ENCODE measurements at places on chromosomes 12 and 14.

DNA sequence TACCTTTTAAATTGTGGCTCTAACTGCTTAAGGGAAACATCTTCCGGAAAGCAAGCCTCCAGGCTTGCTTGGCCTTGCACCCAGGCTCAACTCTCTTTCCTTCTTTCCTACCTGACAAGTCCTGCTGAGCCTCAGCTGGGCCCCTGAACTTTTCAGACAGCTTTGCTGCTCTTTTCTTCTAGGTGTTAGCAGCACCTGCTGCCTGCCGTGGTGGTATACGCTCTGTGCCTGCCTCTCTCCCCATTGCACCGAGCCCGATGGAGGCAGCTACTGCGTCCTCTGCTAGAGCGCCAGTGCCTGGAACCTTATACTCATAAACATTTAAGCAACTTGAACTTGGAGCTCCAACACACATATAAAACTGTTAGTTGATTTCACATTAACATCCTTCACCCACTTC lies 195.7 kb downstream of the ANO6 start:
- no peak for DNase-seq

DNA sequence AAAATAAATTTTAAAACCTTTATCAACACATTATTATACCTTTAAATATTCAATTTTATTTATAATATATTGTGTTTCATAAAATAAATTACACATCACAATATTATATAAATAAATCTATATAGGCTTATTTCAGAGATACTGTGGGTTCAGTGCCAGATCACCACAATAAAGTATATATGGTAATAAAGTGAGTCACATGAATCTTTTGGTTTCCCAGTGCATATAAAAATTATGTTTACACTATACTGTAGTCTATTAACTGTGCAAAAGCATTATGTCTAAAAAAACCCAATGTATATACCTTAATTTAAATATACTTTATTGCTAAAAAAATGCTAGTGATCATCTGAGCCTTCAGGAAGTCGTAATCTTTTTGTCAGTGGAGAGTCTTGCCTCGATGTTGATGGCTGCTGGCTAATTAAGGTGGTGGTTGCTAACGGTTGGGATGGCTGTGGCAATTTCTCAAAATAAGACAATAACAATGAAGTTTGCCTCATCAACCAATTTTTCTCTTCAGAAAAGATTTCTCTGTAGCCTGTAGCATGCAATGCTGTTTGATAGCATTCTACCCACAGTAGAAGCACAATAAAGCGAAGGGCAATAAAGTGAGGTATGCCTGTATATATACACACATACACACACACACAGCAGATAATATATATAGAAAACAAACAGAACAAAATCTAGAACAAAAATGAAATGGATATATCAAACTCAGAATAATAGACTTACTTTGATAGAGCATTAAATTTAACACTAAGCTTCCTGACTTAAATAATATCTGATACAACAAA lies 32.4 kb downstream of the CCDC59 start:
- DNase-seq = no peak

DNA sequence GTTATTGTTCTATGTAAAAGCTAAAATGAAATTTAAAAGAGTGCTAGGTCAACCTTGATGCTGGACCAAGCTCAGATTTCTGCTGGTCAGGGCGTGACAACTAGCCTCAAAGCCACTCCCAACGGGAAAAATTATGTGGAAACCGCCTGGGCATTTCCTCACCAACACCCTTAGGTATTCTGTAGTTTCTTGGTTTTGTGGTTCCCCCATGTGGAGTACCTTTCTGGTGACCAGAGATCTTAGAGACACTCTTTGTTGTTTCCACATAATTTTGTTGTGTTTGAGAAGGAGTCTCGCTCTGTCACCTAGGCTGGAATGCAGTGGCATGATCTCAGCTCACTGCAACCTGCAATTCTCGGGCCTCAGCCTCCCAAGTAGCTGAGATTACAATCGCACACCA lies 119.9 kb downstream of the DENND5B start:
- DNase-seq = no peak

GRCh38 chr12:56087220-56087619 lies 7.3 kb downstream of the ERBB3 start:
- DNase-seq = no peak

- no peak for DNase-seq
These were observed 19.9 kb downstream of the ASCL4 start for GRCh38 chr12:107794451-107794850.

- no peak for DNase-seq
These were observed 562.0 kb downstream of the ETNK1 start for GRCh38 chr12:23186950-23187349.

GRCh38 chr14:21612324-21612723 lies 22.4 kb downstream of the OR10G2 start:
- DNase-seq = no peak

DNA sequence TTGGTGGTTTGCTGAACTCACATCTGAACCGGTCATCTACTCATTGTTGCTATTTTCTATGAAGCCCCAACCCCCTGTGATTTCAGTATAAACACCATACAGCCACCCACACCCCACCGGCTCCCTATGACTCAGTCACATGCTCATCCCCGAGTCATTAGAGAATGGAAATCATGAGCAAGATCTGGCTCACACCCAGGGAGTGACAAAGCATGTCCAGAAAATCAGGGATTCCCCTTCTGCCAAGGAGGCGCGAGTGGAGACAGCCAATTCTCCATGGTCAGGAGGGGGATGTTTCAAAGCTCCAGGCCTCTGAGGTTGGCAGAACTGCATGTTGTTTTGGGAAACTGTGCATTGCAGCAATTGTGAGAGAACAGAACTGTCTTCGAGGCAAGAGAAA lies 657.5 kb upstream of the TBX3 start:
- DNase-seq = peak; percentile 93

- no peak for DNase-seq
These were observed 39.9 kb downstream of the SOS2 start for GRCh38 chr14:50191499-50191898.

- DNase-seq = no peak
These were observed 169.2 kb upstream of the SOX5 start for GRCh38 chr12:24118668-24119067.

DNA sequence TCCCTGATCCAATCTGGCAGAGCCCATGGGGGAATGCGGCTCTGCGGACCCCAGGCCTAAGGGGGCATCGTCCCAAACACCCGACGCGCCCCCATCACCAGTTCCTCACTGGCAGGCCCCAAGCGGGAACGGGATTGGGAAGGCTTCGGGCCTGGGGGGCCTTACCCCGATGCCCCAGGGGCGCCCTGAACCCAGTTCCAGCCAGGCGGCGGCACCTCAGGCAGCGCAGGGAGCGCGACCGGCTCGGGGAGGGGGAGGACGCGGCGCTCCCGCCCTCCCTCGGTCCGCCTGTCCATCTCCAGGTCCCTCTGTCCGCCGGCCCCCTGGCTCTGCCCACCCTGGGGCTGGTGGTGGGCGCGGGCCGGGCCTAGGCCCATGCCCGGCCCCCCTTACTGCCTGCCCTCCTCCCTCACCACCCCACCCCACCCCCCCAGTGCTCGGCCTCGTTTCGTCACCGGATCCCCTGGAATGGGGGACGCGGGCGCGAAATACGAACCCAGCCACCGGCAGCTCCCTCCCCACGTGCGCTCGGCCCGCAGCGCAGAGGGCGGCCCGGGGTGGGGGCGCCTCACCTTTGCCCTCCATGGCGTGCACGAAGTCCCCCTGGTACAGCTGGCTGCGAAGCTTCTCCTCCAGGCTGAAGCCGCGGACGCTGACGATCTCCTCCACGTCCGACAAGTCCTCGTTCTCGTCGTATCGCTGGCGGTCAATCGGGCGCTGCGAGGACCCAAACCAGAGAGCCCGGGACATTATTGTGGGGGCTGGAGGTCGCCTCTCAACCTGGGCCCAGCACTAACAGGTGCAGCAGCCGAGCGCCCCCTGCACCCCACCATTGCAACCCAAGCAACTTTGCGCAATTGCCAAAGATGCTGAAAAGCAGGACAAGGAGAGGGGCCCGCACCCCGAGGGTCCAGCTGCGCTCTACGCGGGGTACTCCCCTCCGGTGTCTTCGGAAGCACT lies 2.3 kb downstream of the KDM2B start:
- no peak for DNase-seq

- no peak for DNase-seq
These were observed 364.9 kb downstream of the GALC start for GRCh38 chr14:87628129-87628528.

DNA sequence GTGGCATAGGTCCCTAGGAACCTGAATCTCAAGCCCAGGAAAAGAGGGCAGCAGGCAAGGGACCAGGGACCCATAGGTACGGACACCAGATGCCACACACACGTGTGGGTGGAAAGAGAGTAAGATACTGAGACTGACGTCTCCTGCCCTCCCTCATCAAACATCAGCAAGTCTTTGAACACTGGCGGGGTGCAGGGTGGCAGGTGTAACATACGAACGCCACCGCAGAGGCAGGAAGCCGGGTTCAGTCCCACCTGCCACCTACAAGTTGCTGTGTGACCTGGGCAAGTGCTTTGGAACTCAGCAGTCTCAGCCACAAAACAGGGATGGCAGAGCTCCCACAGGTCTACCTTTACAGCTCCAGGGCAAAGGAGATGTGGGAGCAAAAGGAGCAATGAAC lies 11.1 kb downstream of the ACTN1 start:
- no peak for DNase-seq

DNA sequence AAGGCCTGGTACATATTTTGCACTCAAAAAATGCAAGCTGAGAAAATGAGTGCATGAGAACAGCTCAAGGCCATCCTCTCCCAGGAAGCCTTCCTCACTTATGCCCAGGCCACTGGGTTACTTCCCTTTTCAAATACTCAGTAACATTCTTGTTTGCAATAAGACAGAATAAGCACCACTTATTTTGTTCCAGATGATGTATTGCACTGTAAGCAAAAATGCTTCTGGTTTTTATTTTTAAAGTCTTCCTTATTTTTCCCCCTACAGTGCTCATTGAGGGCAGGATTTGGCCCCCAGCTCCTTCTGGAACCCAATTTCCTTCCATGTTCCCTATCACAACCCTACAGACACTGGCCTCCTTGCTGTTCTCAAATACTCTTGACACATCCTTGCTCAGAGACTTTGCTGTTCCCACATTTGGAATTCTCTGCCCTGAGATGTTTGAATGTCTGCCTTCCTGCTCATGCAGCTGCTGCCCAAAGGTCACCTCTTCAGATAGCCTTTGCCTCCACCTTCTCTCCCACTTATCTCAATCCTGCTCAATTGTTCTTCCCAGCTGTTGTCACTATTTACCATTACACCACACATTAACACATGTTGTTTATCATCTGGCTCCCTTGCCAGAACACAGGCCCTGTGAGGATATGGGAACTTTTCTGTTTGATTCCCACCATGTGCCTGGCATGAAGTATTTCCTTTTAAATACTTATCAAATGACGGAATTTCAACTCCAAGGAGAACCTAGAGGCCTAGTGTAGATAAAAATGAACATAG lies 49.9 kb downstream of the IFNG start:
- no peak for DNase-seq

DNA sequence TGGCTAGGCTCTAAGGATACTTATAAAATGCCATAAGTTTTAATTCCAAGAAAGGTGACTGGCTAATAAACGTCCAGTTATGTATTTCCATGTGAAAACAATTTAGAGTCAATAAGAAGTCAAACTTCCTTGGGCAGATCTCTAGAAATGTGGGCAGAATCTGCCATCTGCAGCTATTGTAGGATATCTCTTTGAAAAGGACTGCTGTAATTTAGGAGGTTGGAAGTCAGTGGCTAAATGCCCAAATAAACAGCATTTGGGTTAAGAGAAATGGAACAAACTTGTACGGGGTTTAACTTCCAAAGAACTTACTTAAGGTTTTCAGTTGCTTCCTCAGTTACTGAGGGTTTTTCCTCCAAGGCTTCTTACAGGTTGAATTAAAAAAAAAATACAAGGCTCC lies 121.6 kb downstream of the FIGNL2 start:
- no peak for DNase-seq

GRCh38 chr14:19993438-19993837 lies 8.5 kb upstream of the OR4Q2 start:
- DNase-seq = no peak

- DNase-seq = no peak
These were observed 62.9 kb upstream of the PDE3A start for GRCh38 chr12:20305470-20305869.

DNA sequence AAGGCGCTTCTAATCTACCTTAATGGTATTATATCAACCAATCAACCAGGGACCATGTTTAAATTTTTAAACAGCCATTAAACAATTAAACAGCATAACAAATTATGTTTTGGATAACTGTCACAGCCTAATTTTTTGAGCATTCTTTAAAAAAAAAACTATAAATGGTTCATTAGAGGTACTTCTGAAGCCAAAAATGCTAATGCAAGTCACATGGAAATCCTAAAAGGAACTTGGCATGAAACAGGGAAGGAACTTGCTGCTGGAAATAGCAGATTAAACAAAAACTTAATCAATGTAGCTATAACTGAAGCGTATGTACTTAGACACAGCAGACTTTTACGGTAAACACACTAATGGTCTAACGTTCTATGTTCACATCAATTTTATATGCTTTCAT lies 190.2 kb upstream of the BTG1 start:
- no peak for DNase-seq

Measured in RWPE2 (cell line).